Ovary (tissue), 10 donors: ENCODE measurements at places on chromosomes 2 and 18. TPM values are rescaled to one million over a fixed set of nuclear protein-coding genes. Genes with fewer than 3 reads are reported as not detected.

GRCh38 chr2:19496646-19497045 is 138.2 kb upstream of the OSR1 start:
- DNase-seq, result no peak

DNA sequence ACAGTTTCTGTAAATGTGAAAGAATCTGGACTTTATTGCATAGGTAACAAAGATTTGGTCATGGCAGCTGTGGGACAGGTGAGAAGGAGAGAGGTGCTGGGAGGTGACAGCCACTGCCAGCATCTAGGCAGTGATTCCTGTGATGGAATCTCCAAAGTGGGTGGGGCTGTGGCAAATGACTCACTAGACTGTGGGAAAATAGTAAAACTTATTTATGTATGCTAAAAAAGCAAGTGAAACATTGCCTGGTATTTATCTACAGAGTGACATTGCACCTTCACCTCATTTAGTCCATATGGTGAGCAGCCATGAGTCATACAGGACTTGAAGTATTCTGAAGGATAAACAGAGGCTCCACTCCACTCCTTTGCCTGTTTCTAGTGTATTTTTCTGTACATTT is 145.3 kb upstream of the MEX3C start:
- no peak for DNase-seq

GRCh38 chr2:38907743-38908562 is 18.3 kb downstream of the ARHGEF33 start:
- no peak for DNase-seq

DNA sequence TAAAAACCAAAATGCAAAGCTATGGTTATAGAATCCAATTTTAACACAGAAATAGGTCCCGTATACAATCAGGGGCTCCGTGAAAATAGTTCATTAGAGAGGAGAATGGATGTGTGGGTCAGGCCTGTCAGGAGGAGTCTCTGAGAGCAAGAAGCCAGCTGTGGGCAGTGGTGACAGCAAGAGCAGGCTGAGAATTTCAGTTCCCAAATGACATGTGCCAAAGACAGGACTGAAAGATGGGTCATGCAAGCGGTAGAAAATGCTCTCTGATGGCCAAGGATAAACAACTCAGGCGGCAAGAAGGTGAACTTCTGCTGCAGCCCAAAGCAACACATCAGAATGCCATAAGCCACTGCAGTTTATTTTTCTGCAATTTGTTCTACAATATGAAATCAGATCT is 100.4 kb downstream of the CCDC141 start:
- no peak for DNase-seq

- no peak for DNase-seq
Observed at GRCh38 chr2:152431370-152432098, 96.6 kb downstream of the FMNL2 start.

- DNase-seq, result no peak
Observed at GRCh38 chr18:58055890-58056558, 12.0 kb downstream of the NEDD4L start.

DNA sequence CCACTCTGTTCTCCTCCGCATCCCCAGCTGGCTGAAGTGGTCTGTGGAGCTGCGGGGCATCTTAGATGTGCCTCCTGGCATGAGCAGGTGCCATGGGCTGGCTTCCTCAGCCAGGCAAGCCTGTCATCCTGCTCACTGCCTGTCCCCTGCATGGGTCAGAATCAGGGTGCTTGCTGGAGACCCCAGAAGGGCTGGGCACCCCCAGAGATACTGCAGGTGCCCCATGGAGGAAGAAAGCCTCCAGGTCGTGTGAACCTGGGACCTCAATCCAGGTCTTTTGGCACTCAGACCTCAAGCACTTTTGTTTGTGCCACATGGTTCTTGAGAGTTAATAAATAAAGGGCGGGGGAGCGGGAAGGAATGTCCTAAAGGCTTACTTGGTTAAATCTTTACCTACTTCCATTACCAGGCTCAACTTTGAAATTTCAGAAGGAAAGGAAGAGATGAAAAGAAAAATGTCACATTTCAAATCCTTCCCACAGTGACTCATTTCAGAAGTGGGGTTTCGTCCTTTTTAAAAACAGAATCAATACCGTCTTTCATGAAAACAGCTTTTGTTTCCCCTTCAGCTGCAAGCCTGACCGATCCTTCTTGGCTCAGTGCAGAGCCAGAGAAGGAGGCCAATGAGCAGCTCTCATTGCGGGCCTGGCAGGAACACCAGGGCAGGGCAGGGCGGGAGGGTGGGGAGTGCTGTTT is 69.9 kb downstream of the RHOB start:
- no peak for DNase-seq

- no peak for DNase-seq
Observed at GRCh38 chr2:206983161-206983859, 44.0 kb downstream of the CPO start.

DNA sequence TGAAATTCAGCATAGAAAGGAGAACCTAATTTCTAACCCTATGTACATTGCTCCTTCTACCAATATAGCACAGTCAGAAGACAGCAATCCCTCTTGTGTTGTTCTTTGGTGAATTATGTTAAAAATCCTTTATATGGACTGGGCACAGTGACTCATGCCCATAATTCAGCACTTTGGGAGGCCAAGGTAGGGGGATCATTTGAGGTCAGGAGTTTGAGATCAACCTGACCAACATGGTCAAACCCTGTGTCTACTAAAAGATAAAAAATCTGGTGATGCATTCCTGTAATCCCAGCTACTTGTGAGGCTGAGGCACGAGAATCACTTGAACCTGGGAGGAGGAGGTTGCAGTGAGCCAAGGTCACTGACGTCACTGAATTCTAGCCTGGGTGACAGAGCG is 195.6 kb downstream of the TMX3 start:
- DNase-seq, result no peak

DNA sequence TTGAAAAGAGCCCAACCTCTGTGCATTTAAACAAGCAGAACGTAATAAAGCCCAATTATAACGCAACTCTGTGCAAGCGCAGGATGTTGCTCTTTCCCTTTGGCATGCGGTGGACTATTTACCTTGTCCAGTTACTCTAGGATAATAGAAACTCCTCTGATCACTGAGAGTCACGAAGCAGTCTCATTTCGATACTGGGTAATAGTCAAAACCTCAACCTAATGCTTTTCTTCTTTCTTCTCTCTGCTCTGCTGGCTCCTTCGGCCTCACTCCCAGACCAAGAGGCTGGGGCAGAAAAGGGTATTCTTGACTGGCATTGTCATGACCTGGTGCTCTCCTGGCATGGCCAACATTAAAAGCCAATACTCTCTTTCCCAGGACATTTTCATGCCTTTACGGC is 89.7 kb upstream of the GCFC2 start:
- DNase-seq, result no peak

- DNase-seq, result no peak
Observed at GRCh38 chr2:237452861-237453260, 34.2 kb upstream of the MLPH start.

DNA sequence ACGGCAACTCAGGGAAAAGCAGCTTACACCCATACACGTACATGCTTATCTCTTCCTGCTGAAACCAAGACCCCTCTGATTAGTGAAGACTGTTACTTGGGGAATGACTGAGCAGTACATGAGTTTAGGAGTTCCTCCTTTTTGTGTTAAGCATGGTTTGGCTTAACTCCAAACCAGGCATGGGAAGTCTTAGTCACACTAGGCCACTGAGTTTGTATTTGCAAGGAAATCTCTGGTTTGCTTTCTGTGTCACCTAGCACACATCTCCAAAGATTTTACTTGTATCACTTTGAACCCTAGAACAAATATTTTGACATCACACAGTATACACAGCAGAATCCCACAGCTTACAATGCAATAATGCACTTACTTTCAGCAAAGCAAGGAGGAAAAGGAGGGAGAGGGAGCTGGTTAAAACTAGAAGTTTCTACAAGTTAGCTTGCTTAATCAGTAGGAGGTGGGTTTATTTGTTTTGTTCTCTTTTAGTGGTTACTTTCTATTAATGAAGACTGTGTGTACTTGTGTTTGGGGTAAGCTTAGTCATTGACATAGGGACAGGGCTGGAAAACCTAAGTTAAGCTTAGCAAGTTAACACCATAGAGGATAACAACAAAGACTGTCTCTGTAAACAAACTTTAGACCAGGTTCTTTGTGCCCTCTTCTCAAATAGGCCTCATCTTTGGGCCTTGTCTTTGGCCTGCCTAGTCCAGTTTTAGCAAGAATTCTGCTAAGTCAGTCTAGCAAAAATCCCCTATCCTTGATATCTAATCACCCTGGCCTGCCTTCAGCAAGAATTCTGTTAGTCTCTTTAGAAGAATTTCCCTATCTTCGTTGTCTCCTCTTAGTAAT is 219.4 kb downstream of the MREG start:
- DNase-seq, result no peak

DNA sequence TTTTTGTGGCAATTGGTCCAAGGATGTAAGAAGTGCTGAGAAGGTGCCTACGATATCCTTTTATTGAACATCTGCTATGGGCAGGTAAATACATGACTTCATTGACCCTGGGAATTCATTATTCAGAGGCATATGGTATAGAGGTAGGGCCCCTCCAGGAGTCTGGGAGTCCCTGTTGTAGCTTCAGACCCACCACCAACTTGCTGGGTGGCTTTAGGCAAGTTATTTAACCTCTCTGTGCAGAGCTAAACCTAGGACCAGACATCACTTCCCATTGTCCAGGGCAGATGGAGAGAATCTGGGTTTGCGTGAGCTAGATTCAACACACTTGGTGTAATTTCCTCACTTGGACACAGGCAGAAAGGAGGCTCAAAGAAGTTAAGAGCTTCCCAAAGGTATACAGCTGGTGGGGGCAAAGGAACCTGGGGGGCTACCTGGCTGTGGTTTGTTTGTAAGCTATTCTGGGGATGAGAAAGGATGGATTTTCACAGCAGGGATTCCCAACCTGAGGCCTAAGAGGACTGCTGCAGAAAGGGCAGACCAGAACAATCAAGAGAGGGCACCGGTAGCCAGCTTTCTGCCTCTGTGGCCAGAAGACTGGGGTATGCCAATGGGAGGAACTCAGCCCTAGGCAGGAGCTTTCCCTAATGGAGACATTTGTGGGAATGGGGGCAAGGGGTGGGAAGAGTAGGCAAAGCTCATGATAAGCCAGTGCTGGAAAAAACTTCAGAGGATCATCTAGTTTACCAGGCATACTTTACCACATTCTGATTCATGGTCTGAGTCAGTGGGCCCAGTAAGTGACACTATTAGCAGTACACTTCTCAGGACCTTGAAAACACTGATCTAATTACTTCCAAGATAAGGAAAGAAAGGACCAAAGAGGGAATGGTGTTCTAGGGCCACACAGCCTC is 102.7 kb upstream of the SMAD2 start:
- no peak for DNase-seq

GRCh38 chr2:176325732-176326131 is 56.5 kb downstream of the MTX2 start:
- no peak for DNase-seq

- no peak for DNase-seq
Observed at GRCh38 chr2:147609301-147609700, 235.5 kb upstream of the ACVR2A start.

- DNase-seq, result no peak
Observed at GRCh38 chr2:156787517-156787916, 351.3 kb downstream of the GPD2 start.

GRCh38 chr2:30768036-30768686 is 39.1 kb downstream of the CAPN13 start:
- DNase-seq, result no peak

DNA sequence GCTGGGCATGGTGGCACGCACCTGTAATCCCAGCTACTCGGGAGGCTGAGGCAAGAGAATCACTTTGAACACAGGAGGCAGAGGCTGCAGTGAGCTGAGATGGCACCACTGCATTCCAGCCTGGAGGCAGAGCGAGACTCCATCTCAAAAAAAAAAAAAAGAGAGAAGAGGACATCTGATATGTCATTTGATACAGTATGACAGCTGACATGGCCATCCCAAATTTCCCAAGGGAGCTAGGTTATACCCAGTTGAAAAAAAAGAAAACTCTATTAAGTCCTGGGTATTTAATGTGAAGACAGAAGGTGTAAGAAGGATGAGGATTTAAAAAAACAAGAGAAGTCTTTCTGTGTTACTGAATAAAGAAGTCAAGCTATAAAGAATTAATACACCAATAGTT is 23.3 kb downstream of the CLASP1 start:
- no peak for DNase-seq

- DNase-seq, result no peak
Observed at GRCh38 chr2:108367561-108368175, 10.1 kb upstream of the SULT1C4 start.

GRCh38 chr2:214904634-214905033 is 95.2 kb upstream of the BARD1 start:
- DNase-seq, result no peak

DNA sequence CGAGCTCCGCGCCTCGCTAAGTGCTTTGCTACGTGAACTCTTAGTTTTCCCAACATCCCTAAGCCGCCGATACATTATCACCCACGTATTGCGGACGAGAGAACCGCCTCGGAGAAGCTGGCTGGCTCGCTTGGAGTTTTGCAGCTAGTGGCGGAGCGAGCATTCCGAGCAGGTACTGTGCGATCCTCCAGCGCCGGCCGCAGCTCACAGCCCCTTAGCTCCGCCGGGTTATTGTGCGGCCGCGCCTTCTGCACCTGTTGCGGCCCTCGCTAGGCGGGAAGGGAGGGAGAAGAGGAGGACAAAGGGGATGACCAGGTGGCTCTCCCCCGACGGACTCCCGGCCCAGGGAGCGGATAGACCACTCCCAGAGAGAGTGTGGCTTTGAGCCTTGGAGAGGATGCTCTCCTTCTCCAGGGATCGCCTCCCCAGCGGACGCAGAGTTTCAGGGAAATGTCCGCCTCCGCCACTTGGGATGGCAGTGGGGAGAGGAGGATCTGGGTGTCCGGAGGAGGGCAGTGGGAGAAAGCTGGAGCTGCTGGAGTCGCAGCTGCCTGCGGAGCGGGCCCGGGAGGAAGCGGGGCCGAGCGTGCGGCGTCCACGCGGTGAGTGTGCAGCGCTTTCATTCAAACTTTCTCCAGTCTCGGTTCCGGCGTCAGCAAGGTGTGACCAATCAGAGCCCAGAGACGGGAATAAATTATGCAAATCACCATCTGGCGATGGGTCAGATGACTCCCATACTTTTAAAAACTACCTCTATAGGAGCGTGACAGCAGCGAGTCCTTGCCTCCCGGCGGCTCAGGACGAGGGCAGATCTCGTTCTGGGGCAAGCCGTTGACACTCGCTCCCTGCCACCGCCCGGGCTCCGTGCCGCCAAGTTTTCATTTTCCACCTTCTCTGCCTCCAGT is at the start of gene LIPG:
LIPG (plus strand) TSS at position 769 of the 905 bp plus-strand sequence. CDS start 252 bp downstream, outside the sequence.
- peak; percentile 43 for DNase-seq

- DNase-seq, result no peak
Observed at GRCh38 chr2:120876526-120877280, 141.0 kb downstream of the GLI2 start.

DNA sequence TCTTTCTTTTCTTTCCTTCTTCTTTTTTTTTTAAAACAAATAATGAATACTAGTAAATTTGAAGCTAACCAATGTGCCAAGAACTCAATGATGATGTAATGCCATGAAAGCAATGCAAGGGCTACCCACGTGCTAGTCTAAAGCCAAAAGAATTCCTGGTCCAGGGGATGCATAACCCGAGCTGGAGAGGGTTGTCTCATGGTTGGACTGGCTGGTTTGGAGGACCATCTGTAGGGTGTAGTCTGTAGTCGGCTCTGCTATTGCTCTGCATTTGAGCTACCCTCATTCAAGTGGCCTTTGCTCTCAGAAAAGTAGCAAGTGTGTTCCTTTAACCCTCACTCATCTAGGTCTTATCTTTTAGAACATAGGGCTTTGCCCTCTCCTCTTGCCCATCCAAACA is 469.6 kb upstream of the CELF4 start:
- DNase-seq, result no peak

The SDC1 gene
- total RNA-seq, result 3.8 TPM

The LBX2 gene
- 0.34 TPM for total RNA-seq

The VIL1 gene
- not detected for total RNA-seq

The TTL gene
- 3.7 TPM for total RNA-seq
